ENCODE measurements at places on chromosomes 4 and X. TPM values are rescaled to one million over a fixed set of nuclear protein-coding genes. Genes with fewer than 3 reads are reported as not detected.

DNA sequence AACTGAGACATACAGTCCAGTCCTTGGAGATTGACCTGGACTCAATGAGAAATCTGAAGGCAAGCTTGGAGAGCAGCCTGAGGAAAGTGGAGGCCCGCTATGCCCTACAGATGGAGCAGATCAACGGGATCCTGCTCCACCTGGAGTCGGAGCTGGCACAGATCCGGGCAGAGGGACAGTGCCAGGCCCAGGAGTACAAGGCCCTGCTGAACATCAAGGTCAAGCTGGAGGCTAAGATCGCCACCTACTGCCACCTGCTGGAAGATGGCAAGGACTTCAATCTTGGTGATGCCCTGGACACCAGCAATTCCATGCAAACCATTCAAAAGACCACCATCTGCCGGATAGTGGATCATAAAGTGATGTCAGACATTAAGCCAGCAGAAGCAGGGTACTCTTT lies 20.4 kb upstream of the FRMPD3 start:
- no peak for DNase-seq

- no peak for DNase-seq
Measured at GRCh38 chr4:75800972-75801371, 76.6 kb downstream of the USO1 start.

DNA sequence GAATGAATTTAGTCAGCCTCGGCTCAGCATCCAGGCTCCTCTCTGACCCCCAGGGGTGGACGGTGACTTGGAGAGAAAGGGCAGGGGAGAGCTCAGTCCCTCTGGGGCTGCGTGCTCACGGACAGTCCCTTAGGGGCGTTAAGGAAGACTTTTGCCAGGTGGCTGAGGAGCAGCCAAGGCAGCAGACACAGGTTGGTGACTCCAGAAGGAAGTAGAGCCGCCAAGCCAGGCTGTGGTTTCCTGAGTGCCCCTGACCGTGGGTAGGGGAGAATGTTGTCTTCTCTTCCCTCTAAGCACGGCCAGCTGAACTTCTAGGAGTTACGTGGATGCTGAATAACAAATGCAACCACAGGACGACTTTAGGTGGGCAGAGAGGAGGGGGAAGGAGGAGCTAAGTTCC lies 91.0 kb upstream of the MTM1 start:
- no peak for DNase-seq

GRCh38 chr4:76803522-76803921 lies 94.4 kb downstream of the SOWAHB start:
- no peak for DNase-seq

DNA sequence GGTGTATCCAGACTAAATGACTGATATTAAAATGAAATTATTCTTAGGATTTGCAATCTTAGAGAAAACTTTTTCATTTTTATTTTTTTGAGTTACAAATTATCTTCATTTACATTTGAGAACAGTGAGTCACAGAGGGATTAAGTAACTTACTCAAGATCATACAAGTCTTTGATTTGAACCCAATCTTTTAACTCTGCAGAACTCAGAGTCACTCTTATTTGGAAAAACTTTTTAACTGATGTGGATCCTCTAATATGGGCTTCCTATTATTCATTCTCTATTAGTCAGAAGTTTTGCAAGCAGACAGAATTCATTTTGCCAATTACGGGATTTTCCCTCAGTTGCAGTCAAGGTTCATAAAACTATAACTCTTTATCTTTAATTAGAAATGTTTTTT lies 20.1 kb downstream of the HPRT1 start:
- DNase-seq = no peak

- DNase-seq = no peak
Measured at GRCh38 chr4:151604238-151604637, 156.6 kb downstream of the GATB start.

DNA sequence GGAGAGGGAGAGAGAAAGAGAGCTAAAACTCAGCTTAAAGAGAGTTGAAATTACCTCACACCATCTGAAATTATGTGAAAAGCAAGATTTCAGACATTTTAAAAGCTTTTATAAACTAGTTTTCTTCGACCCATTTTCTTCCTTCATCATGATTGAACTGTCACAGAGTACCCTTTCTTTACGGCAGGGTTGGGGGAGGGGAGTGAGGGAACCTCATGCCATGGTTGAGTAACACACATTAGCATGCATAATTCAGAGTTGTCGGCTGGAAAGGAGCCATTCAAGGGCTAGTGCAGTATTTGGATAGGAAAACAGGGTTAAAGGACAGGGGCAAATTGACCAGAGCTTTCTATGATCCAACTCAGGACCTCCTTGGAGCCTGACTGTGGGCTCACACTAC lies 46.2 kb downstream of the PCDH19 start:
- peak; percentile 32 for DNase-seq

GRCh38 chr4:14130551-14130950 lies 503.0 kb upstream of the BOD1L1 start:
- DNase-seq = no peak

- DNase-seq = no peak
Measured at GRCh38 chr4:124501576-124501975, 211.0 kb downstream of the ANKRD50 start.

The SOWAHD gene
- polyA plus RNA-seq = 1.1 TPM

Data from spinal cord (tissue), 10 donors.